Activated CD4-positive, alpha-beta T cell treated with anti-CD3 and anti-CD28 coated beads, Interleukin-10, Interleukin-2, amounts not matched to agents 100 ng/mL and 50 ng/mL, durations not matched to agents 16 hours and 8 hours (primary cell): ENCODE measurements at places on chromosomes 3 and 15.

- no peak for DNase-seq
Measured at GRCh38 chr3:80733522-80734176, 965.9 kb upstream of the ROBO1 start.

DNA sequence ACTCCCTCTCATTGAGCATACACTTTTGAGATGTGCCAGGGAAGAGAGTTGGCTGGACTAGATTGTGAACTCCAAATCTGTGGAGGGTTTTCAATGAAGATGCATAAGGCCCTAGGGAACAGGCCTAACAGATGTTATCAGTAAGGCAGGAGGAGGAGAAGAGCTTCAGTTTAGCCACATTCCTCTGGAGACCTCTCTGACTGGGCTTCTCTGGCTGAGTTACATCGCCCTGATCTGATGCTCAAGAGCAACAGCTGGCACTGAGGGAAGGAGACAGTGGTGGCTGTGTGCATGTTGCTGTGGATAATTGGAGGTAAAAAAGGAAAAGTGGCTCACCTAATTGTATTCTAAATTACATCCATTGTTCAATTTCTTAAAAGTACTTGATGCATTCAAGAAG lies 206.4 kb upstream of the CFAP20DC start:
- no peak for DNase-seq

DNA sequence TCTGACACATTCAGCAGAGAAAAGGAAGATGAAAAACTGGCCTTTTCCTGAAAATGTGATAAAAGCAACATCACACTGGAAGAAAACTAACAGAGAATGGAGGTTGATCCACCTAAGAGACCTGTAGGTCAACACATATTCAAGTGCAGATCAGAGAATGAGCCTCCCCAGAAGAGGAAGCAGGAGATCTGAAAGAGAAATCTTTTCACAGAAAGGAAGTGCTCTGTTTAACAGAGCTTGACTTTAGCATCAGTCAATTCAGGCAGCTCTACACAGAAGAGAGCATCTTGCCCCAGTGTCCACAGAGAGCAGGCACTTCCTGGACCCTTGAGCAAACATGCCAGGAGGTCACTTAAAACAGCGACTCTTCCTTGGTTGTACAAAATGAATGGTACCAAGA lies 655.4 kb upstream of the GBE1 start:
- no peak for DNase-seq

- peak; percentile 79 for DNase-seq
Measured at GRCh38 chr15:89177633-89178306, 43.6 kb downstream of the RLBP1 start.

- no peak for DNase-seq
Measured at GRCh38 chr3:150407808-150408220, 284 bp upstream of the TSC22D2 start.
